ENCODE measurements at places on chromosomes 7 and 10. TPM values are rescaled to one million over a fixed set of nuclear protein-coding genes. Genes with fewer than 3 reads are reported as not detected.

Gene HBP1
- total RNA-seq = 66.8 TPM

Gene ECD
- 30.6 TPM for total RNA-seq

Gene PRSS1
- total RNA-seq = not detected

Gene OR2A5
- total RNA-seq = not detected

Data from mammary microvascular endothelial cell (primary cell).